ENCODE measurements at places on chromosomes 2 and 18.

- DNase-seq, result no peak
Measured at GRCh38 chr2:65057391-65058052, 1.3 kb downstream of the CEP68 start.

GRCh38 chr2:209936106-209936666, 66.3 kb upstream of the RPE start:
- no peak for DNase-seq

- no peak for DNase-seq
Measured at GRCh38 chr2:205701509-205701908, 19.2 kb downstream of the NRP2 start.

DNA sequence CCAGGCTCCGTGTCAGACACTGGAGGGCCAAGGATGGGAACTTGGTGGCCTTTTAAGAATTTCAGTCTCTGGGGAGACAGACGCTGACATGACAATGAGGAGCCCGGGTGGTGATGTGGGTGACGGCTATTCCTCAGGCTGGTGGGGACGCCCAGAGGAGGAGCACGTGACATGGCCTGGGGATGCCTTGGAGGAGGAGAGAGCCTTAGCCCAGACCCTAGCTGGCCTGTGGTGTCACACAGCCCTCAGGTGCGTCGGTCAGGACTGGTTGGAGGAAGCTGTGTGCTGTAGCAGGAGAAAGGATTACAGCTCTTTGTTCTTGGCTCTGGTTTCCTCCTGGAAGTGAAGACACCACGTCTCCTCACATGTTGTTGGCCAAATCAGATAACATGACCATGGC, 40.0 kb upstream of the SCLY start:
- DNase-seq, result no peak

DNA sequence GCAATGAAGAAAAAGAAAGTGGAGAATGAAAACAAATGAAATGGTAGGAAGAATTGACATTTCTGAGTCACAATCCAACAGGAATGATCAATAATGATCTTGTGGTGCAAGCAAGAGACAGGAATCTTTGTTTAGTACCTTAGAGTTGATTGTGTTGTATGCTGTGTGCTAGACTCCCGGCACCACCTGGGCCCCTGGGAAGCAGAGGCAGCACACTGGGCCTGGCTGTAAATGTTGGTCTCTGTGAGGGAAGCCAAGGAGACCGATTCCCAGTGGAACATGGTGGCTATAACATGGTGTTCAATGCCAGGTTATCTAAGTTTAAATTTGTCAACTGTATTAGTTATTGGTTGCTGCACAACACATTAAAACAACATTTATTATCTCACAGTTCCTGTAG, 9.8 kb upstream of the CWC22 start:
- no peak for DNase-seq

GRCh38 chr2:238850091-238850490, 2.2 kb downstream of the TWIST2 start:
- DNase-seq, result no peak

- DNase-seq, result no peak
Measured at GRCh38 chr2:108701208-108701607, 18.1 kb upstream of the RANBP2 start.

DNA sequence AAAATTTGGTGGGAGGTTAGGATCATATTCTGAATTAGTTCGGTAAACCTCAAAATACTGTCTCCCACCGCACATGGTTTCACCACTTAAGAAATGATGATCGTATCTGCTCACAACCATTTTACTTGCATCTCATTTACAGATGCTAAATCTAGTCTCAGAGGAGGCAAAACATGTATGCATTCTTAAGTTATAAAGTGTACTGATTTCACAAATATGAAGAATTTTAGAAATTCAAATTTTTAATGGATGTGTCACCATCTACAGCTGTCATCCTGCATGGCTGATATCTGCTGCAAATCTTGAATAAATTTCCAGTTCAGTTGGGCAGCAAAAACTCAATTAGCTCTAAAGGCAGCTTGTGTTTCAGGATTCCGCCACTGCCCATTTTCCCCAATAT, 243.3 kb upstream of the KCNJ3 start:
- DNase-seq, result no peak

GRCh38 chr2:119637371-119637770, 41.6 kb upstream of the TMEM177 start:
- DNase-seq, result no peak

DNA sequence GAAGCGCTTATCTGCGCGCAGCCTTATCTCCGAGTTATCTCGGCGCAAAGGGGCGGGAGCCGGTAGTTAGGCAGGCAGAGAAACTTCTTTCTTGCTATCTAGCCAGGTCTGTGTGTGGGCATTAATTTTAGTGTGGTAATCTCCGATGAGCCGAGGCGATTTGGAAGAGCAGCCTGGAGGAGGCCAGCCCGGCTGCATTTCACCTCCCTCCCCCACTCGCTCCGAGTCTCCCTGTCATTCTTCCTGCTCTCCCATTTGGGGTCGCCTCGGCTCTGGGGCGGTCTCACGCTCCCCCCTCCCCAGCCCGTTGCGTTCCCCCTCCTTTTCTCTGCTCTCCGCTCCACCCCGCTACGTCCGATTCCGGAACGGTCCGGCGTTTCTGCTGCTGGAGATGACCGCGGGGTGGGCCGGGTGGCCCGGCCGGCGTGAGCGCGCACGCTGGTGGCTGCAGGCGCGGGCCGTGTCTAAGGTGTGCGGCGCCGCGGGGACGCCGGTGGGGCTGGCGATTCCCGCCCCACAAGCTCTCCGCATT, 566 bp downstream of the GATA6 start:
- DNase-seq, result no peak

DNA sequence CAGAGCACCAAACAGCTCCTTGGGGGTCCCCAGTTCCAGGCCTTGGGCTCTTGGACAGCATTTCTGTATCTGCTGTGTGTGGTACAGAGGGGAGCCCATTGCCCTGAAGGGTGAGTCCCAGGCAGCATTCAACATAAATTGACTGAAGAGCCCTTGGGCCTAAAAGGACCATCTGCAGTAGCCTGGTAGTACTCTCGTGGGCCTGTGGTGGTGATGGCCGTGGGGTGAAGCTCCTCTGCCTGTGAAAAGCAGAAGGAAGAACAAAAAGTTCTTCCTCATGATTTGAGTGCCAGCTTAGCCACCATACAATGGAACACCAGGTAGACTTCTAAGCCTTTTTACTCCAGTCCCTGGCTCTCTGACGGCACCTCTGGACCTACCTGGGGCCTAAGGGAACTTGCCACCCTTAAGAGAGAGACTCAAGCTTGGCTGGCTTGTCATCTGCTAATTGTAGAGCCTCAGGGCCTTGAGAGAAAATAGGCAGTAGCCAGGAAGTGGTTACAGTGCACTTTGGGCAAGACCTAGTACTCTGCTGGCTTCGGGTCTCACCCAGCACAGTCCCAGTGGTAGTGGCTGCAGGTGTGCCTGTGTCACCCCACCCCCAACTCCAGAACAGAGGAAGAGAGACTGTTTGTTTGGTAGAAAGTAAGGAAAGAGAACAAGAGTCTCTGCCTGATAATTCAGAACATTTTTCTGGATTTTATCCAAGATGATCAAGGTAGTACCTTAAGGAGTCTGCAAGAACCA, 84.6 kb upstream of the CERS6 start:
- DNase-seq, result no peak

DNA sequence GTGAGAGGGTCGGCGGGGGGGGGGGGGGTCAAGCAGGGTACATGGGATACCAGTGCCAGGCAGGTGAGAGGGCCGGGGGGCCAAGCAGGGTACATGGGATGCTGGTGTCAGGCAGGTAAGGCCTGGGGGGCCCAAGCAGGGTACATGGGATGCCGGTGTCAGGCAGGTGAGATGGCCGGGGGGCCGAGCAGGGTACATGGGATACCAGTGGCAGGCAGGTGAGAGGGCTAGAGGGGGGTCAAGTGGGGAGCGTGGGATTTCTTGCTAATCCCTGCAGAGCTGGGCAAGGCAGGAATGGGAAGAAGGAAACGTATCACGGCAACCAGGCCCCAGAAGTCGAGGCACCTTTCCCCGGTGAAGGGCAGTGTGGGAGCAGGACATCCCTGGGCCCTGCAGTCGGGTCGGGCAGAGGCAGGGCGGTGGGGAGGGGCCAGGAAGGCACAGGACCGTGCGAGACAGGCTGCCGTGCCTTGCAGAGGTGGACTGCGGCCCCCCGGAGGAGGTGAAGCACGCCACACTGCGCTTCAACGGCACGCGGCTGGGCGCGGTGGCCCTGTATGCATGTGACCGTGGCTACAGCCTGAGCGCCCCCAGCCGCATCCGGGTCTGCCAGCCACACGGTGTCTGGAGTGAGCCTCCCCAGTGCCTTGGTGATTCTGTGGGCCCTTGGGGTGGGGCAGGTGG, 49.3 kb downstream of the MTERF4 start:
- DNase-seq, result no peak

DNA sequence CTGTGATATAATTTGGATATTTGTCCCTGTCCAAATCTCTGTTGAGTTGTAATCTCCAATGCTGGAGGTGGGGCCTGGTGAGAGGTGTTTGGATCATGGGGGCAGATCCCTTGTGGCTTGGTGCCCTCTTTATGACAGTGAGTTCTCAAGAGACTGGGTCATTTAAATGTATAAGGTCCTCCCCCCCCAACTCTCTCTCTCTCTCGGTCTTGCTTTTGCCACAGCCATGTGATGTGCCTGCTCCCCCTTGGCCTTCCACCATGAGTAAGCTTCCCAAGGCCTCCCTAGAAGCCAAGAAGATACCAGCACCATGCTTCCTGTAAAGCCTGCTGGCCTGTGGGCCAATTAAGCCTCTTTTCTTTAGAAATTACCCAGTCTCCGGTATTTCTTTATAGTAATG, 58.6 kb downstream of the FN1 start:
- DNase-seq, result no peak

DNA sequence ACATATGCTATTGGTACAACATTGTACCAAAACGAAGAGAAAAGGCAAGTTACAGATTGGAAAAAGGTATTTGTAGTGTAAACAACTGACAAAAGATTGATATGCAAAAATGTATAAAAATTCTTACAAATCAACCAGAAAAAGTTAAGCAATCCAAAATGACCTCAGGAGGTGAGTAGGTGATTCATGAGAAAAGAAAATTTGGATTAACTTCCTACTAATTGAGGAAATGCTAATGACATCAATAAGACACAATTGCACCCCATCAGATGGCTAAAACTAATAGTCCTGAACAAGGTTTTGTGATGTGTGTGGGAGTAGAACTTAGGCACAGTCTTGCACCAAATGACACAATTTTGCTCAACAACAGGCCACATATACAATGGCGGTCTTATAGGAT, 129.3 kb downstream of the COPS8 start:
- no peak for DNase-seq

GRCh38 chr2:159185401-159186130, 100.9 kb downstream of the WDSUB1 start:
- DNase-seq, result peak; percentile 94

- no peak for DNase-seq
Measured at GRCh38 chr2:101038455-101039255, 36.6 kb downstream of the RPL31 start.

DNA sequence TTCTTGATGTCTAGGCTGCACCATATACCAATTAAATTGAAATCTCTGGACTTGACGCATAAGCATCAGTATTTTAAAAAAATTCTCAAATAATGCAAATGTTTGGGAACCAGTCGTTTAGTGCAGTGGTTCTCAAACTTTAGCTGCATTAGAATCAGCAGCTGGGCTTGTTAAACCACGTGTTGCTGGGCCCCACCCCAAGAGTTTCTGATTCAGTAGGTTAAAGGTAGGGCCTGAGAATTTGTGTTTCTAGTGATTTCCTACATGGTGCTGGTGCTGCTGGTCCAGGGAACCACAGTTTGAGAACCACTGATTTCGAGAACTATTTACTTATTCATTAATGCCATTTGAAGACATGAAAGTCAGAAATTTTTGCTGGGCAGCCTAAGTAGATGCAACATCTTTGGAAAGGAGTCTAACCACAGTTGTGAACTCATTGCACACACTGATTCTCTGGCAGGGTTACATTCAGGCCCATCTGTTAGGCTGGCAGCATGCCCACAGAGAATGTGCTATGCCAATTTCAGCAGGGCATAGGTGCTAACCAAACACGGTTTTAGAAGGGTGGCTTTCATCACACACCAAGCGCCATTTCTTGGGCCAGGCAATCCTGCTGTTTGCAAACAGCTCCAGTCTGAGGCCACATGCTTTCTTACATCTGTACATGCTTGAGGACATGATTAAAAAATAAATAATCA, 26.4 kb upstream of the ATP5MC3 start:
- no peak for DNase-seq

DNA sequence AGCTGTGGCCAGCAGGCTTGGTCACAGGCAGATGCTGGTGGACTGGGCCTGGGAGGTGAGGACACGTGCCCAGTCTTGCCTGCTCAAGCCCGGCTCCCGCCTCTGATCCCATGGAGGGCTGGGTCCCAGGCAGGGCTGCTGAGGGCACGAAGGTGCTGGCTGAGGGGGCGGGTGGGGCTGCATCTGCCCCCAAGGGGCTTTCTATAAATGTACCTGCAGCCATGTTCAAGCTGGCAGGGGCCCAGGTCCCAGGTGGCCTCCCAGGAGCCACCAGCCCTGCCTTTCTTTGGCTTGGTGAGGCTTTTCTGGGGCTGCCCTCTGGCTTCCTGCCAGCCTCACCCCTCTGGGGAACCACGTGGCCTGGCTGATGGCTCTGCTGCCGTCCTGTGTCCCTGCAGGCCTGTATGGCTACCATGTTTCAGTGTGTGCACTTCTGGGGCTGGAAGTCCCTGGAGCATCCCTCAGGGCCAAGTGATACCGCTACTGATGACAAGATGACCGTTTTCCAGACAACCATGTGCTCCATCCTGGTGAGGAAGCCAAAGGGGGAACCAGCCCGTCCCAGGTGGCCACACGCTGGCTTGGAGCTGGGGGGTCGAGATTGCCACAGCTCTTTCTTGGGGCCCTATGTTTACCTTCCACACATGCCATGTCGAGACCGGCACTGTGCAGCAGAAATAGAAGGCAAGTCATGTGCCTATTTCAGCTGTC, 23.2 kb downstream of the HJURP start:
- no peak for DNase-seq

DNA sequence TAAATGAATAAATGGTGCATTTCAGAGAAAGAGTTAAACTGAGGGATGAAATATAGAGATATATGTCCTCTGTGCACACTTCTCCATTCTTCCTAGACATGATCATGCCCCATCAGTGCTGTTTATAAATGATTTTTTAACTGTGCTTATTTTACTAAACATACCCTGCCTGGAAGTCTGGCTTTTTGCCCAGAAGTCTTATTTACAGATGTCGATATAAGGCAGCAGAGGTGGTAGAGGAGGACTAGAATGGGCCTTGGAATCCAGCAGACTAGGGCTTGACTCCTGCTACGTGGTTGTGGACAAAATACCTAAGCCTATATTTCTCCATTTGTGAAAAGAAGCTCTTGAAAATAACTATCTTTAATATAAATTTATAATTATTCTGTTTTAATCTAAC, 355.5 kb downstream of the RAD51AP2 start:
- no peak for DNase-seq

GRCh38 chr2:232174662-232175061, 203.9 kb upstream of the ALPP start:
- DNase-seq, result no peak

GRCh38 chr2:217270485-217271121, 410.7 kb upstream of the TNP1 start:
- DNase-seq, result no peak

GRCh38 chr2:96374211-96374951, 38.8 kb downstream of the NCAPH start:
- peak; percentile 29 for DNase-seq

Data from epithelial cell of proximal tubule (primary cell).